CD4-positive, alpha-beta T cell treated with Interleukin-12 subunit alpha and Interleukin-12 subunit beta, for 1 hour (primary cell): ENCODE measurements at places on chromosomes 2 and 18.

DNA sequence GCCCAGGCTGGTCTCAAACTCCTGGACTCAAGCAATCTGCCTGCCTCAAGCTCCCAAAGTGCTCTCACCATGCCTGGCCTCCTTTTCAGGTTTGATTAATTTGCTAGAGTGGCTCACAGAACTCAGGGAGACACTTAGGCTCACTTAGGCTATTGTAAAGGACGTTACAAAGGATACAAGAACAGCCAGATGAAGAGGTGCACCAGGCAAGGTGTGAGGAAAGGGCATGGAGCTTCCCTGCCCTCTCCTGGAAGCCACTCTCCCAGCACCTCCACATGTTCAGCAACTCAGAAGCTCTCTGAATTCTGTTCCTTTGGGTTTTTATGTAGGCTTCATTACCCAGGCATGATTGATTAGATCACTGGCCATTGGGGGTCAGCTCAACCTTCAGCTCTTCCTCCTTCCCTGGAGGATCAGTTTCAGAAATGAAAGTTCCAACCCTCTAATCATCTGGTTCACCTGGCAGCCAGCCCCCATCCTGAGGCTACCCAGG, 78.7 kb upstream of the RGPD5 start:
- no peak for DNase-seq

GRCh38 chr2:222774941-222775340, 85.9 kb upstream of the ACSL3 start:
- DNase-seq = no peak

DNA sequence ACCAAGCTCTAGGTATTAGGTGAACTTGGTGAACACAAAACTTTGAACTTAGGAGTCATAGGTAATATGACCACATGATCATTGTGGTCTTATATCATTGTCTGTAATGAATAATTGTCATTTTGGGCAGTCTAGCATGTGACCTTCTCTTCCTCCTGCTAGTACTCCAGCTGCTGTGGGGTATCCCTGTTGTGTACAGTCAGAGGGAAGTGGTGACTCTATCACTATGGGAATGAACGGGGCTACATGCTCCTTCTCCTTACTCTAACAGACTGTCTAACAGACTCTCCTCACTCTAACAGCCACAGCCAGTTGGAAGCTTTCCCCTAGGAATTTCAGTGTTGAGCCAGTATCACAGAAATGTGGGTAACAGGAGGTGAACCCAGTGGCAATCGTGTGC, 68.2 kb upstream of the NEDD4L start:
- no peak for DNase-seq

DNA sequence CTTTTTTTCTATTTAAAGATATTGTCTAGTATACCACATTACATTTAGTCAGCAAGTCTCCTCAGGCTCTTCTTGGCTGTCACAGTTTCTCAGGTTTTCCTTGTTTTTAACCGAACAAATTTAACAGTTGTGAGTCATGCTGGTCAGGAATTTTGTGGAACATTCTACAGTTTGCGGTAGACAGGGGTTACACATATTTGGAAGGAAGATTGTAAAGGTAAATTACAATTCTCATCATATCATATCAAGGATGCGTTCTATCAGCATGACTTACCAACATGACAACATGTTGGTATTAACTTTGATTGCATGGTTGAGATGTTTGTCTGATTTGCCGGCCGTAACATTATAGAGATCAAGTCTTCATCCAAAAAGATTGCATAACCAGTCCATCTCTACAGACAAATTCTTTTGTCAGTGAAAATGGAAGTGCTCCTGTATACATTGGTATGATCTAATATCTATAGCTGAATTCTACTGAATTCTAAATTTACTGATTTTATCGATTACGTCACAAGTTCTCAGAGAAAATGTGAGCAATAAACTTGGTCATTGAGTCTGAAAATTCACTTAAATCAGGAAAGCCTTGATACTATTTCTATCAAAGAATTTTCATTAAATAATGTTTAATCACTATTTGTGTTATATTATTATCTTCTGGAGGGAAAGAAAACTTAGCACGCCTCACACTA, 664.4 kb upstream of the SLC8A1 start:
- DNase-seq = no peak

GRCh38 chr2:148402786-148403185, 241.8 kb upstream of the EPC2 start:
- DNase-seq = no peak

- DNase-seq = no peak
These were observed 1.3 kb downstream of the NEUROD1 start for GRCh38 chr2:181678861-181679543.

- peak; percentile 5 for DNase-seq
These were observed 140.4 kb upstream of the RNF152 start for GRCh38 chr18:62033207-62033606.

GRCh38 chr2:230875347-230876315, 10.9 kb downstream of the ITM2C start:
- DNase-seq = no peak

GRCh38 chr2:148568597-148568996, 76.0 kb upstream of the EPC2 start:
- DNase-seq = peak; percentile 30

- DNase-seq = no peak
These were observed 13.2 kb downstream of the KCTD18 start for GRCh38 chr2:200496696-200497095.

GRCh38 chr2:200943527-200944105, 19.8 kb downstream of the ORC2 start:
- DNase-seq = no peak

DNA sequence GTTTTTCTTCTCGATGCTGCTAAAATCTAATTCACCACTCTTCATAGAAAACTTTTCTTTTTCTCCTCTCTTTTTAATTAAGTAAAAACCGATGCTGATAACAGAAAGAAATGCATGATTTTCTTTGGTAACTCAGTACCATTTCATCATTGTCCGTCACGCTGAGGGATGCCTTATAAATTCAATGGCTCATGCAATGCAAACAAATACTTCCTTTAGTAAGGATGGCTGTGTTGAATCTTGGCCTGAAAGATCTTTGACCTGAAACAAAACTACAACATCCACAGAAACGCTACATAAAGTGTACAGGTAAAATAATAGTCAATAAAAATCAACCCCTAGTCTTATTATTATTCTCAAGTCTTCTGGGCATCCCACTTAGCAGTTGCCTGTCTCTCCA, 261.4 kb downstream of the SLC8A1 start:
- DNase-seq = no peak

DNA sequence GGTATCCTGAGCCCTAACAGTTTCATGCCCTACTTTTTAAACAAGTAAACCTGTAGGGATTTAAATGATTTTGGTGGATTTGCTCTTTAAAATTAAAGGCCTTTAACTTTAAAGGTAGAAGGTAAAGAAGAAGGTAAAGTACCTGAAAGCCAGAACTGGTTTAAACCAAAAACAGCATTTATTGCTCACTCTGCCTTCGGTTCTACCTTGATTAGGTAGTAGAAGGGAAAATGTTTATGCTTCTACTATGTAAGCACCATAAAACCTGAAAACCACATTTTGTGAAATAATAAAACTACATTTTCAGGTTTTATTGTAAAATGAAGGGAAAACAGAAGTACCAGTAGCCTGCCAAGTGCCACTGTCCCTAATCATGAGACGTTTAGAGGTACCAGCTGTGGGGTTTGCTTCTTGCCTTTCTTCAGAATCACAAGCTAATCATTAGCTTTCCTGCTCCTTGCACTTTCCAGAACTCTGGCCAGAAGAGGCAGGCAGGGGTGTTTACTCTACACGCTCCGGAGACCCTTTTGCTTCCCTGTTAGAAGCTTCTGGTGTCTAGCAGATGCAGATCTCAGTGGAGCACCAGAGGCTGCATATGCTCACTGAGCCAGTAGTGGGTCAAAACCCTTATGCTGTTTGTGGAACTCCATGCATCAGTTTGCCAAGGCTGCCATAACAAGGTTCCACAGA, 33.3 kb downstream of the RPIA start:
- no peak for DNase-seq

DNA sequence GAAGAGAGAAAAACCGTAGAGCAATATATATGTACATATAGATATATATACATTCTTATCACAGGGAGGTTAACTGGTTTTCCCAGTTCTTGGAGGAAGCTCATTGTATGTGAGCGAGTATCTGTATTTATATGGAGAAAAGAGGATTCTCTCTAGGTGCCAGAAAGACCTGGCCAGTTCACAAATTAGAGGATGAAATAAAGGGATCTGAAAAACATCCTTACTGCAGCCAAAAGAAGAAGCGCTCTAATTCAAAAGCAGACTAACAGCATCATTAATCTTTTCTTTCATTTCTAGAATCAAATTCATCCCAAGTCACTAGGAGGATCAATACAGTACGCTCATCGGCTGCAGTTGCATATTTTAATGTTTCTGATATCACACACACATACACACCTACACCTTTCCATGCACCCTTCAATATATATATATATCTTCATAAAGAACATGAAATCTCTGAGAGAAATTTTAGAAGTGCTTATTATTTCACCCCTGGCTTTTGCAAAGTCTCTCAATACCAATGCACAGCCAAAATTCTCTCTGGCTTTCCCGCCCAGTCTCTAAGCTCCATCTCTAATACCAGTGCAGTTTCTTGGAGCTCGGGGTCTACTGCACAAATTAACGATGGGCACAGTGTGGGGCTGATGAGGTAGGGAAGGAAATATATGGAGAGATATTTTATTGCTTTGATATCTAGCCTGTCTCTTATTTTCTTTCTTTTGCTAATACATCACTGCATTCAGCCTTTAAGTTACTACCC, 731 bp downstream of the NRXN1 start:
- DNase-seq = no peak

DNA sequence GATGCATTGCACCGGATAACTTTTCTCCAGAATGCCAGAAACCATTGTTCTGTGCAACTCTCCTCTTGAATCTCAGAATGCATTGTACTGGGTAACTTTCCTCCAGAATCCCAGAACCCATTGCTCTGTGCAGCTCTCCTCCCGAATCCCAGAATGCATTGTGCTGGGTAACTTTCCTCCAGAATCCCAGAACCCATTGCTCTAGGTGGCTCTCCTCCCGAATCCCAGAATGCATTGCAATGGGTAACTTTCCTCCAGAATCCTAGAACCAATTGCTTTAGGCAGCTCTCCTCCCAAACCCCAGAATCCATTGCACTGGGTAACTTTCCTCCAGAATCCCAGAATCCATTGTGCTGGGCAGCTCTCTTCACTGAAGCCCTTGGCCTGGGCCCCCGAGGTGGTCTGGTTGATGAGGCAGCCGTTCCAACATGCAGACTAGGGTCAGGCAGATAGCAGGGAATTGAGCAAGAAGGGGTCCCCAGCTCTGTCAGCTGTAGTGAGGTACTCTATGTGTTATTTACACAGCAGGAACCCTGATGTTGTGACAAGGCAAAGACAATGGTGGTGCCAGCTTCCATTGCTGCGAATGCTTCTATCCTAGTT, 9.4 kb downstream of the FOSL2 start:
- no peak for DNase-seq

DNA sequence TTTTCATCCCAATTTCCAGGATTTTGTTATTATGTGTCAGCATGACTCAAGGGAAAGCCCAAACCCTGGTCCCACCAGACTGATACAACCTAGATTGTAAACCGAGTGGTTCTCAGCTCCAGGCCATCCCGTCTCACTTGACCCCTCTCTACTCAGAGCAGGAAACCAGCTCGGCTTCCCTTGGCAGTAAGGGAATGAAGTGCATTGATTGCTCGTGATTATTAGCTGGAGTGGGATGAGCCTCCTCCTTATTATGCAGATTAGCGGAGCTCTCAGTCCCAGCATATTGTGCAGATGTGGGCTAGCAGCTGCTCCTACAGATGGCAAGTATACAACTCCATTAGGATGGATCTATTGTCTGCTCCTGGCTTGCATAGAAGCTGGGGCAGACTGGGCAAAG, 167.6 kb downstream of the LNPK start:
- no peak for DNase-seq

- no peak for DNase-seq
These were observed 162.8 kb downstream of the PTPRM start for GRCh38 chr18:7729868-7730267.
